ENCODE measurements at places on chromosomes 7 and 10.

DNA sequence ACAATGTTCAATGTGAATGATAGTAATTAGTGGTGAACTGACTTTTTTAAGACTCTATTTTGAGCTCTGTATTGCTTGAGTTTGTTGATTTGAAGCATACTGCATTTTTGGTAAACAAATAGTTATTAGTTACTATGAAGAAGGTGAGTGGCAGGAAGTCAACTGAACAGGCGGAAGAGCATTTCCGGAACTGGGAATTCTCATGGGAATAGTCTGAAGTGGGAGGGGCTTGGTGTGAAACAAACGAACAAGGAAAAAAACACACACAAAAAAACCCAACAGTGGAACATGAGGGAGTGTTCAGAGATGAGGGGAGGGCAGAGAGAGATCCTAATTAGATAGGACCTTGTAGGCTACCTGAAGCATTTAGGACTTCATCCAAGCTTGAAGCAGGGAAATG lies 43.9 kb upstream of the C1QL3 start:
- DNase-seq, result no peak

GRCh38 chr10:113893570-113893969 lies 39.1 kb downstream of the NHLRC2 start:
- DNase-seq, result no peak

GRCh38 chr7:144670218-144670617 lies 165.6 kb downstream of the TPK1 start:
- DNase-seq, result no peak

GRCh38 chr7:157522189-157522588 lies 185.4 kb downstream of the DNAJB6 start:
- no peak for DNase-seq

DNA sequence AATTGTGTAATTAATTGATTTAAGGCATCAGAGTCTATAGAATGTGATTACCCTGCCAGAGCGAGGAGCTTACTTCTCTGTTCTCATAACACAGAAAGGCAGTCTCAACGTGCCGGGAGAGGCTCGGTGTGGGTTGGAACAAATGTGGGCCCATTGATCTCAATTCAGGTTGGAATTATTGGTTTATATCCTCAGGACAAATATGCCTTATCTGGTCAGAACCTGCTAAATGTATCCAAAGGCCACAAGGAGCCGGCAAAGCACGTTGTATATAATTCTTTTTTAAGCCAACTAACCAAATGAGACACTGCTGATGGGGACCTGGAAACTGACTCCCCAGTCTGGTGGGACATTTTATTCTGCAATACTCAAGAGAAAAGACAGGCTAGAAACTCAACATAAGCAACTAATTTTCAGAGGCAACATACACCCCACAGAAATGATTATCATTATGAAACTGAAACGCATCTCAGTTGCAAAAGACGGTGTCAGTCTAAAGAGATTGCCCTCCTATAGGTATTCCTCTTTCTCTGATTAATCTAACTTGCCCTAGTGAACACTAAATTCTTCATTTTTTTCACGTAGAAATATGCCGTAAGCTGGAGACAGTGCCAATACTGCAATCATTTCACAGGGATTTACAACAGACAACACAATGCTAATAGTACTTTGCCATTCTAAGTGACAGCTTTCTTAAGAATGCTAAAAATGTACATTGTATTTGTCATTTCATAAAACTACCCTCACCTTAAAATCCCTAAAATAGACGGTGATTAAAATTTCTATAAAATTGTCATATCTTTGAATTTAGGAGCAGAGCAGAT lies 9.4 kb downstream of the EBF3 start:
- DNase-seq, result no peak

- DNase-seq, result no peak
Observed at GRCh38 chr7:144011458-144012230, 11.5 kb downstream of the OR6B1 start.

DNA sequence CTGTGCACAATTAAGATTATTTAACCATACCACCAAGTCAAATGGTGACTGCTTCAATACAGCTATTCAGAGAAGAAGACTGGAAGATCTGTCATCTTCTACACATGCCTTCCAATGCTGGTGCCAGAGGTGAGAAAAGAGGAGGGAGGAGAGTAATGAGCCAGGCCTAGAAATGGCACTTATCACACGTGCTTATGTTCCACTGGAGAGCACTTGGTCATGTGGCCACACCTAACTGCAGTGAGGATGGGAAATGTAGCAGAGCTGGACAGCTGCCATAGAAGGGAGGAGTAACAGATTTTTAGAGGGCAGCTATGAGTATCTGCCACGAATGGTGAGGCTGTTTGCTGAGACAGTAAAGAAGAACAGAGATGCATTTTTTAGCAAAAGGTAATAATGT lies 77.1 kb downstream of the MPLKIP start:
- DNase-seq, result no peak

DNA sequence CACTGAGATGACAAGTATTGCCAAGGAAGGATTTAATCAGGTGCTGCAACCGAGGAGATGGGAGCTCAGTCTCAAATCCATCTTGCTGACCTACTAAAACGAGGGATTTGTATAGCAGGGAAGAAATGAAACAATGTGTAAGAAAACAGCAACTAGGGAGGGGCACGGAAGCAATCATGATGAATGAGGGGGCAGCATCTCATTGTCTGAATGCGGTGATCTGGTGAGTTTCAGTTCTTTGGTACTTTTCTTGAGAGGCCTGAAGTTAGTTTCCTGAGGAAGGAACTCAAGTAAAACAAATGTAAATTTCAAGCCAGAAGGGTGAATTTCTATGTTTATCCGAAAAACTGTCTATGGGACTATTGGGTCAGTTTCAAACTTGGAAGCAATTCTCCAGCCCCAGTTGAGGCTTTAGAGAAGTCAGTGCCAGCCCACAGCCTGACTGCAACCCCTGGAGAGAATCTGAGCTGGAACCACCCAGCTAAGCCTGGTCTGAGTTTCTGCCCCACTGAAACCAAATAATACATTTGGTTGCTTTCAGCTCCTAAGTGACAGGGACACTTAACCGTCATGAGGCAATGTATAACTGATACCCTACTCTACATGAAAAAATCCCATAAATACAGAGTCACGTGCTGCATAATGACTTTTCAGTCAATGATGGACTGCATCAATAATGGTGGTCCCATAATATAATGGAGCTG lies 45.8 kb upstream of the TNS3 start:
- no peak for DNase-seq

- DNase-seq, result no peak
Observed at GRCh38 chr10:124792998-124793352, 1.3 kb upstream of the EEF1AKMT2 start.

DNA sequence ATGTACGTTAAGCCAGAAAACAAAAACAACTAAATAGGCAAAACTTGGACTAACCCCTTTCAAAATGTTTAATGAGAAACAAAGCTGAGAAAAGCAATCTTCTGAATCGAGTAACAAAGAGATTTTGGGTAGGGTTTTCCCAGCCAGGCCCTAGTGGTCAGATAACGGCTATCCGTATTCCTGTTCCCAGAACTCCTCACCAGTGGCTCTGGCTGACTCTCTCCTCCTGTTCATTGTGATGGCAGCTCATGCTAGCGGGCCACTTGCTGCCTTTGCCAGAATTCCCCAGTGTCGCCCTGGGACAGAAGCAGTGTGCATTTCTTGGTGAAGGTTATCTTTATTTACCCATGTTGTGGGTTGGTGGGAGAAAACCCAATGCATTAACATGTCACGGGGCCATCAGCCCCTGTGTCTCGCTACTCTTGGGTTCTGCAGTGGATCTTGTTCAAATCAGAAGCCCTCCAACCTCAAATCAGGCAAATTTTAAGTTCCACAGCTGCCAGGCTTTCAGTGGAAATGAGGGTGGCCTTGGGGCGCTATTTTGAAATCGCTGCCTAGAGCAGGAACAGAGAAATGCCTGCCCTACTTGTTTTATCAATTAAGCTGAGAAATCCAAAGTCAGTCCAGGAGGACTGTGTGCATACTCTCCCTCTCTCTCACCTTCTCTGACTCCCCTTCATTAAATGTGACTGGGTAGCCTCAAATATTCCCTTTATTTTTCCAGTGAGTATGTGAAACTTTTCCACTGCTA lies 164.5 kb upstream of the NPVF start:
- DNase-seq, result no peak

All from BJ (cell line).